ENCODE measurements at places on chromosomes 5 and 9.

- no peak for DNase-seq
These were observed 92.5 kb downstream of the PCDH1 start for GRCh38 chr5:141785711-141786110.

GRCh38 chr5:154331232-154331631, 114.6 kb upstream of the SAP30L start:
- DNase-seq, result no peak

- no peak for DNase-seq
These were observed 560.7 kb downstream of the PSAT1 start for GRCh38 chr9:78857373-78858225.

DNA sequence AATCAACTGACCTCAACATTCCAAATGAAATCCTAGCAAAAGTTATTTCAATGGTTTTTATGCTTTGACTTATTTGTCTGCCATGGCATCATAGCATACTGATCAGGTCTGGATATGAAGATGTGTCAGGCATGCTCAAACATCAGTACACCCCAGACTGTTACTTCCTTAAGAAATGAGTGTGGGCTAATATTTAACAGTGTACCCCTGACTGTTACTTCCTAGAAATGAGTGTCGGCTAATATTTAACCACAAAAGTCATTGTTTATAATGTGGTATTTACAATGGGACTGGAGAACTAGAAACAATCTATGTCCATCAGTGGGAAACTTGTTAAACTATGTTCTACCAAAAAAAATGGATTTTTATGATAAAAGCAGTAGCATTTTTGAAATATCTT, 38.1 kb upstream of the HNRNPA0 start:
- DNase-seq, result no peak

- DNase-seq, result no peak
These were observed 149.3 kb downstream of the MELK start for GRCh38 chr9:36721846-36722588.

DNA sequence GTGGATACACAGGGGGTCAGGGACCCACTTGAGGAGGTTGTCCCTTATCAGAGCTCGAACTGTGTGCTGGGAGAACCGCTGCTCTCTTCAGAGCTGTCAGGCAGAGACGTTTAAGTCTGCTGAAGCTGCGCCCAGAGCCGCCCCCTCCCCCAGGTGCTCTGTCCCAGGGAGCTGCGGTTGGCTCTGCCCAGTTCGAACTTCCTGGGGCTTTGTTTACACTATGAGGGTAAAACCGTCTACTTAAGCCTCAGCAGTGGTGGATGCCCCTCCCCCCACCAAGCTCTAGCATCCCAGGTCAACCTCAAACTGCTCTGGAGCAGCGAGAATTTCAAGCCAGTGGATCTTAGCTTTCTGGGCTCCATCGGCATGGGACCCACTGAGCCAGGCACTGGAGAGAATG, 15.9 kb downstream of the SRD5A1 start:
- DNase-seq, result no peak

DNA sequence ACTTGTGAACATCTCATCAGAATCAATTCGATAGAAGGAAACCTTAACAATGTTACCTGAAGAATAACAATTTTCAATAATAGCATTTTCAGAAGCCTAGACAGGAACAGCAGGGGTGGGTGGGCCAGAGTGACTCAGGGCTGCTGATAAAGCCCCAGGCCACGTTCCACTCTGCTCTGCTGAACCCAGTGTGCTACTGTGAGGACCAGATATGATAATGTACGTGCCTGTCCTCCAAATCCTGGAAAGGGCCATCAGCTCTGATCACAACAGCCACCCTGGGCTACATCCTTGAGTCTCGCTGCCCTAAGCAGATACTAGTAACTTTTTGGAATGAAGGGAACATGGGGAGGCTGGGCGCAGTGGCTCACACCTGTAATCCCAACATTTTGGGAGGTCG, 91.3 kb downstream of the PRRT1B start:
- DNase-seq, result no peak

DNA sequence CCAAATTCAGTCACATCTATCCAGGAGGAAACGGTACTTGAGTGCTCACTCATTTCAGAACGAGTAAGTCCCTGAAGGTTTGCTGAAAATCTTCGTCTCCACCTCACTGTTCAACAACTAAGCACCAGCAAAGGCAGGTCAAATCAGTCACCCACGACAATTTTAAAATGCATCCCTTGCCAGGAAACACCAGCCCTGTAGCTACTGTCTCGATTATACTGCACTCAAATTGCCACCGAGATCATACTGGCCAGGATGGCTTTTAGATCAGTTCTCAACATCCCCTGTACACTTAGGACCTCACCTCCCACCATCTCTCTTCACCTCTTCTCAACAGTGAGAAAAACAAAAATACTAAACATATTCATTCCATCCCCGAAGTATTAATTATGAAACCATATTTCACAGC, 298.6 kb downstream of the AGTPBP1 start:
- no peak for DNase-seq

DNA sequence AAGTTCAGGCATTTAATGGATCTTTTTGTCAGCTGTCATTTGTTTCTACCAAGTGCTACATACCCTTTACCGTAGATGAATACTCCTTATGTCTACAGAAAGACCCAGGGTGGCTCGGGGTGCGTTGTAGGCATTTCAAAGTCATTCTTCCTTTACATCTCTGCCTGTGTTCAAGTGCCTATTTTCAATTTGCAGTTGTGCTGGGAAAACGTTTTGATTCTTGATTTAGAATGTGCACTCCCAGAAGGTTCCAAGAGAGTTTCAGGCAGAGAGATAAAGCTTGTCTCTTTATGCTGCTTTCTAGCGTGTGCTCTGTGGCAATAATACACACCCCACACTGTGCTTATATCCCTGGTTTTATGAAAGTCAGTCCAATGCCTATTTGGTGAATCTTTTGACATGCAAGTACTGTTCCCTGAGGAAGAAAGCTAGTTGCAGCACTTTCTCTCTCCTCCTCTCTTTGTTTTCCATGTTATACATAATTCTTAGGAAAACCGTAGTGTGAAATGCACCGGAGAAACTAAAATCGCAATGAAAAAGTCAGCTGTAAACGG, 828.1 kb upstream of the ZNF608 start:
- no peak for DNase-seq

DNA sequence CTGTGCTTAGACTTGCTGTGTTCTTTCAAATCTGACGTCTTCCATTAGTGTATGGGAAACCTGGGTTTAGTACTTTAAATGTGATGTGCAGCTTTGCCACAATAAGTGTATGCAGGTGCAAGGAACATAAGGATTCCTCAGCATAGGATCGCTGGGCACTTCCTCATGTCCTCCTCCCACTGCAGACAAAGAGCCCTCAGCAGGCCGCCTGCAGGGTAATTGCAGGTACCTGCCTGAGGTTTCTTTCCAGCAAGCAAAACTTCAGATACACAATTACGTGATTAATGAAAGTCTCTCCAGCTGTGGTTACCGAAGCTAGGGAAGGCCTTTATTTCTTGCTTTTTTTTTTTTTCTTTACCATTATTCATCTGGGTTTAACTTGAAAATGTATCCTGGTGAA, 233.1 kb downstream of the RFK start:
- DNase-seq, result no peak

GRCh38 chr9:88852794-88853193, 138.5 kb upstream of the S1PR3 start:
- no peak for DNase-seq

DNA sequence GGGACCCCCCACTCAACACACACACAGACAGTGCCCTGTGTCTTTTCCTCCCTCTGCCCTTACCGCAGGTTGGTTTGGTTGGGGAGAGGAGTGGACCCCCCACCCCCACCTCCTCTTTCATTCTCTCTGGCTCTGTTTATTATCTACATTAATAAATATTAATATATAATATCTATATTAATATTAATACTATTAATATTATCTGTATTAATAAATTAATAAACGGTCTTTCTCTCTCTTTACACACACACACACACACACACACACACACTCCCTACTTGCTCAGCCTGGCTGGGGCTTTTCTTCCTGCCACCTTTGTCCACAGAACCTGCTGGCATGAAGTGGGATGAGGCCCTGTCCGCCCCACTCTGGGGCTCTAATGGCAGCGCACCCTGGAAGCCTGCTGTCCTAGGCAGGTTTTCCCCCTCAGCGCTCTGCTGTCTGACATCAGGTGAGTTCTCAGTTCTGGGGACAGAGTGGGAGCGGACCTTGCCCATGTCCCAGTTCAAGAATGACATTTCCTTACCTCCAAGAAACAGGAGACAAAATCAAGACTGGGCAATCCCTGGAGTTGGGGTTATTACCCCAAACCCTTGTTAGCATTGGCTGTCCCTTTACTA, 10.5 kb upstream of the SMIM32 start:
- DNase-seq, result no peak

DNA sequence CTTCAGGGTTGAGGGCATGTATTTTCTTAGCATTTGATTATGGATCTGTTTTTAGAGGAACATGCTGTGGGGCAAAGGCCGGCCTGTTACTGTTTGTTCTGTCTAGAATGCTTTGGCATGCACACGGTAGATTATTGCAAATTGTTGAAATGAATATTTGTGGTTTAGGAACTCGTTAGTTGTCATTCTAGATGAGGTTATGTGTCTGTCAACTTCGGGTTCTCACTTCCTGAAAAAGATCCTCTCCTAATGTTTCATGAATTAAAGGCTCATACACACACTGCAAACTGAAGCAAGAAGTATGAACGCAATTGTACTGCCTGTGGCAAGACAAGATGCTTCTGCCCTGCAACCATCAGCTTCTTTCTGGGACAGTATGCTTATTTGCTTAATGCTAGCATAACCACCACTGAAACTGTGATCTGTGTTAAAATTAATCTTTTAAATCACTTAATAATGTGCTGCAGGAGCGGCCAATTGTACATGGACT, 99.6 kb downstream of the BASP1 start:
- DNase-seq, result no peak

GRCh38 chr5:951940-952596, 56.5 kb upstream of the NKD2 start:
- no peak for DNase-seq

DNA sequence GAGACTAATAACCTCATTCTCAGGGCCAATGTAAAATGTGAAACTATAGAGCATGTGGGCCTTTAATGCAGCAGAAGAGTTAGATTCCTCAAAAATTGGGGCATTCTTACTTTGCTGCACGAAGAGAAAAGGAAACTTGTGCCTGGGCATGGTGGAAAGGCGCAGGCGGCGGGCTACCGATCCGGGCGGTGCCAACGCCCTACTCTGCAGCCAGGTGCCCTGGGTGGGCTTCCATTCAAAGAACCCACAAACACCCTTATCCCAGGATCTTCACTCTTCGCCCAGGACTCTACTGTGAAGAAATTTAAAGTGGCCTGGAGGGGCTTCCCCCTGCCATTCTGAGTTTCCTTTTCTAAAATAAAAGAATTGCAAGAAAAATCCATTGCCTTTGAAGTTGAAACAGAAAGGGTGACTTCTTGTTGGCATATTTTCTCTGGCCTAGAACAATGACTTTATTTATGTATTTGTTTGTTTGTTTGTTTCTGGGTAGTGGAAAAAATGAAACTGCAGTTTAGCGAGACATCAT, 124.9 kb downstream of the TMEM161B start:
- DNase-seq, result no peak

DNA sequence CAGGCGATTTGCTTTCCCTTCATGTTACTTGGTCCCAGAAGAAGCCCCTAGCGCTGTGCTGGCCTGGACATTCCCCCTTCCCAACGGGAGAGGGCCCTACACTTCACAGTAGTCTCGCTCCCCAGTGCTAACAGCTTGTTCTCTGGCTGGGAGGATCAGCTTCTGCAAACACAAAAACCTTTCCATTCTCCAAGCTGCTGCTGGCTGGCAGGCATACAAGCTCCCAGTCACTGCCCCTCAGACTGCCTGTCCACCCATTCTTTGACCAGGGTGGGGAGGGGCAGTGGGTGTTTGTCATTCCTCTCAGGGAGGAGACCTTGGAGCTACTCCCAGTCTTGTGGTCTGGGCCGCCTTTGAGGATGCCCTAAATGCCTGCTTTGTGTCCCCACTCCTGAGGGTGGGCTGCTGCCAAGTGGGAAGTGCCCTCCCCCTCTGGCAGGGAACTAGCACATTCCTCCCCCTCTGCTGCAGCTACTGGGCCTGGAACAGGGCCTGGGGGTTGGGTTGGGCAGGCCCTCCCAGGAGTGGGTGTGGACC, 20.8 kb downstream of the ENHO start:
- DNase-seq, result no peak

DNA sequence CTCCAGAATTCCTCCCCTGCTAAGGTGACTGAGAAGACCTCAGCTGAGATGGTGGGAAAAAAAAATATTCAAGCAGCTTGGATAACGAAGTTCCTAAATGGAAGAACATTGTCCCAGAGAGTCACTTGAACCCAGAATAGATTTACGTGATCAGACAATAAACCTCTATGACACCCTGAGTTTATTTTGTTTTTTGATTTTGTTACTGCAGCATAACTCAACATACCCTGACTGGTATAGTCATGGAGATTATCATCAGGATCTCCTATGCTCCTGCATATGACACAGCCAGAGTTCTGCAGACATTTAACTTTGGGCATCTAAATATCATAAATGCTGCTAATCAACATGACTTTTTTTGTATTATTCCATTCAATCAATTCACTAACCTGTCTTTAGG, 282.9 kb downstream of the RASEF start:
- no peak for DNase-seq

DNA sequence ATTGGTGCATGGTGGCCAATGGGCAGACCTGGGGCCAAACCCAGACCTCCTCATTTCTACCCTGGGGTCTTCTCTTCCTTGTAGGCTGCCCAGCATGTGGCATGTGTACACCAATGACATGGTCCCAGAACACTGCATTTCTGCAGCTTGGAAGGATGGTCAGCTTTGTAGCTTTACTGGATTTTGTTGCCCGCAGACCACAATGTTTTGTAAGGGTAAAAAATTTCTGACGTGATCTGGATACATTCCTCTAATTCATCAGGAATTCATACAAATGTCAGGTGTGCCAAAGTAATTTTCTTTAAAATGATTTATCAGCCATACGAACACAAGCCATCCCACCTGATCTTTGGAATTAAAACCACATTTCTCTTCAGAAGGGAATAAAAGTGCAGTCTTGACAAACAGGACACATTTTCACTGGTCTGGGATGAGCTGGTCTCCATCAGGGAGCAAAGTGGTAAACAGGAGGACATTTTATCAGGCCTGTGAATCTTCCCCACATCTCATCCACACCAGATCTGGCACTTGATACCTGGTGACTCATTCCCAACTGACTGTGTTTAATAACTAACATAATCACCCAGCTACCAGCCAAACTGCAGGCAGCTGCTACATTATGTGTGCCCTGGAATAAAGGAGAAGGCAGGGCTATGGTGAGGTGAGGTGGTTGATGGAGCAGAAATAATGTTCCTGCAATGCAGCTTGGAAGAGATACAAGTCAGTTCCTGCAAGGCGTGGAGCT, 103.9 kb downstream of the SPOCK1 start:
- no peak for DNase-seq

- DNase-seq, result no peak
These were observed 168.1 kb downstream of the NR3C1 start for GRCh38 chr5:143235423-143235822.

All from stimulated activated CD4-positive, alpha-beta T cell treated with anti-CD3 and anti-CD28 coated beads, Interleukin-12 subunit alpha, Interleukin-12 subunit beta, amount 100 ng/mL, for 48 hours (primary cell).